NCI-H2081 treated with DMSO at 0.1 percent for 48 hours (cell line): ENCODE measurements at places on chromosomes 3 and 15.

DNA sequence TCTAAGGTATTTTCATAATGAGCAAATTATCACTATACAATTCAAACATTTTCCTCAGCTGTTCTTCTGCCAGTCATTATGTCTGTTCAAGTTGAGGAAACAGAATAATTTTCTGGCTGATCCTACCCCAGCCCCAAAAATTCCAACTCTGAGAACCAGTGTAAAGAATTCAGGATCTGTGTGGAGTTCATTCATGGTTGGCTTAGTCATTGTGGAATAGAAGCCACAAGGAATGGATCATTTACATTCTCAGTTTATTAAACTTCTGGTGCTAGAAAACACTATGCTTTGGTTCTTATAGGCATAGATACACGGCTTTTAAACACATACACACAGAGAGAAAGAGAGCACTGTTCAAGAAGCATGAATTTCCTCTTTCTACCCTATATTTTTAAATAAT lies 134.6 kb downstream of the CMSS1 start:
- DNase-seq = no peak

- no peak for DNase-seq
Measured at GRCh38 chr15:88606070-88606794, 14.9 kb upstream of the AEN start.

DNA sequence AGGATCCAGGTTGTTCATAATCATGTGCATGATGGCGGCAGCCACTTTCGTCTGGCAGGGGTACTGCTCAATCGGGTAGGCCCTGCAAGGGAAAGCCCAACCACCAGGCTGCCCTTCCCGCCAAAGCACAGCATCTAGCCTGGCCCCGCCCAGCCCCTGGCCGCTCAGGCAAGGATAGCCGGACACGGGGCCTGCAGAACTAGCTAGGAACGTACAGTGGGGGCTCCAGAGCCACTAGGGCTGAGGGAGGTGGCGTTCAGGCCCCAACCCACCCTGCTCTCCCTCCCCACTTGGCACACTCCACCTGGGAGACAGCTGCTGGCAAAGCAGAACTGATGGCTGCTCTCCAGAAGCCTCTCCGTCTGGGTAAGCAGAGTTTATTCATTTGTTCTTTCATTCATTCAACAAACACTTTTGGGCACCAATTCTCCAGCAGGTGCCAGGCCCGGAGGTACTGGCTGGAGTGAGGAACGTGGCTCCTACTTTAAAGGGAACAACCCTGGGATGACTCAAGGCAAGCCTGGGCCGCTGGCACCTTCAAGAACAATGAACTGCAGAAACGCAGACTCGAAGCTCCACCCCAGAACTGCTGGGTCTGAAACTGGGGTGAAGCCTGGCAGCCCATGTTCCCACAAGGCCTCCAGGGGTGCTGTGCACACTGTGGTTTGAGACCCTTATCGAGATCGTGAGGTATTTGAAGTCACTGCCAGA lies 7.8 kb downstream of the UROC1 start:
- no peak for DNase-seq

- no peak for DNase-seq
Measured at GRCh38 chr3:47871389-47871788, 68.5 kb downstream of the DHX30 start.

- DNase-seq = no peak
Measured at GRCh38 chr3:94175677-94176076, 112.8 kb downstream of the NSUN3 start.

DNA sequence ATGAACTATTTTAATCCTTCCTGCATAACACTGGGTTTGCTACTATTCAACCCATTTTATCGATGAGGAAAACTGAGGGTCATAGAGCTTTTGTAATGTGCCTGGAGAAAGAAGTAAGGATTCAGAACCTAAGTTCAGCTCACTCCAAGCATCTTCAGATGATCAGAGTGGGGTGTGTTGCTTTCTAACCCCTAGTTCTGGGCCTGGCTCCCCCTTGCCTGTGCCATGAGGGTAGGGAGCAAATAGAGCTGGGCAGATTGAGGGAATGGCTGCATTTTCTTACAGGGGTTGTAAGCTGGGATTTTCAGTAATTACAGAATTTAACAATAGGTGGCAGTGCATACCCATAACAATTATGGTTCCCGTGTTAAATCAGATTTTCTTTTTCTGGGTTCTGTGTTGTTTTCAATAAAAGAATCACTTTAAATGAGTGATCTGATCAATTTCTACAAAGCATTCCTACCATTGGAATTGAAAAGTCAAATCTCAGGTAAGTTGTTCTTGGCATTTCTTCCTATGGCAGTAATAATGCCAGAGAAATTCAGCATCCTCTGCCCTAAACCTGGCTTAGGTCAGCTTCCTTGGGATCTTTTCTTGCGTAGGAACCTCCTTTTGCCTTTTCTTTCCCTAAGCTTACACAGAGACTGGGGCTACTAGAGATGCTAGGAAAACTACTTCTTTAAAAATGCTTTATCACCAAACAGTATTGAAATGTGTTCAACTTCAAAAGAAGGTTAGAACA lies 103.8 kb upstream of the IL12A start:
- no peak for DNase-seq

DNA sequence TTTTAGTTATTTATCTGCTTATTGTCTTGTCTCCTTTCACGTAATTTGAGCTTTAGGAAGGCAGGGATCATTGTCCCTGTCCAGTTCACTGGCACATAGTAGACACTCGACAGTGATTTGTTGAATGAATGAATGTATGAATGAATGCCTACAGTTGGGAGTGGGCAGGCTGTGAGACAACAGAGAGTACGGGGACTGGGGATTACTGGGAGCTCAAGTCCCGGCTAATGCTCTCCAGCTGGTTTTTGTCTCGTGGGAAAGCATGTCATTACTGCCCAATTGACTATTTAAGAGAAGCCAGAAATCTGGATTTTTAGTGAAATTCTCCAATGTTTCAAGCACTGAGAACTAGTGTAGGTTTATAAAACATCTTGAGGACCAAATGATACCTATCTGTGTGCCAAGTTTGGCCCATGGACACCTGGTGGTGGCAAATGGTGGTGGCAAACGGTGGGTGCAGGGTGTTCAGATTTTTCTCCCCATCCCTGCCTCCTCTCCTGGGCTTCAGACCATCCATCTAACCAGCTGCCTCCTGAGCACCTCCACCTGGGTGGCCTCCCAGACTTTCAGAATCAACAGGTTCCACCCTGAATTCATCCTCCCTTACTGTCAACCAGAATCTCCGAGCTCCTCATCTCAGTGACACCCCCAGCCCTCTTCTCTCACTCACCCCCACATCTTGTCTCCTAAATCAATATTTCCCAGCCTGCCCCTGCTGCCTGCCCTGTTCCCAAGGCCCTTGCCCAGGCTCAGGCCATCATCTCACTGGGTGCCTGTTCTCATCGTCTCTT lies 36.2 kb upstream of the TRH start:
- no peak for DNase-seq

DNA sequence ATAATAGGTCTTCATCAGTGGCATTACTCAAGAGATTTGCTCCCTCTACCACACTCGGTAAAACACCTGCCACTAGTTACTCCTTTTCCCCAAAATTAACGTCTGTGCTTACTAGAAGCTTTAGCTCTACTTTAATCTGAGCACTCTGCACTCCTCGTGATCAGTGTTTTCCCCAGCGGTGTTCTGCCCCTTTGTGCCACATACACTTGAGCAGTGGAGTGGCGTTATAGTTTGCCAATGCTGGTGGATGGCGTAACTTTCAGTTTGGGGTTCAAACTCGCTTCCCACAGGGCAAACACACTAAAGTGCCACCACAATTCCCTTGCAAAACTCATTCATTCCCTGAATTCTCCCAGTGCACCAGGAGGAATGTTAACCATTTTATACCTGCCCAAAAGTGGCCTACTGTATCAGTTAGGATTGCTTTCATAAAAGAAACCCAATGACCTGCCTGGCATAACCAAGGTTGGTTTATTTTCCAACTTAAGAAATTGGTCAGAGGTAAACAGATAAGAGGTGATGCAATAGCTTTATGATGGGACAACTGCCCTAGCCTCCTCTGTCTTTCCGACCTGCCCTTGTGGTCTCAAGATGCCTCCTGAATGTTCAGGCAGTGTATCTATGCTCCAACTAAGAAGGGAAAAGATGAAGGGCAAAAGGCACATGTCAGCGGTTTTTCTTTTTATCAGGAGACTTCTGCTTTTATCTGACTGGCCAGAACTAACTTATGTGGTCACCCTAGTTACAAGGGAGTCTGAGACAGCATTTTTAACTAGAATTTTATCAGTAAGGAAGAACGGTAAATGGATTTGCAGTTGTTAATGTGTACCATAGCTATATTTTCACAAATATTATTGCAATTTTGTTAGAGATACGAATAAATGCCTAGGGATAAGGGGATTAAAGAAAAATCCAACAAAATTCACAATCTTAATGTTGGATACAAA lies 83.9 kb downstream of the FSIP1 start:
- no peak for DNase-seq

- no peak for DNase-seq
Measured at GRCh38 chr3:71355862-71356261, 227.7 kb downstream of the FOXP1 start.

DNA sequence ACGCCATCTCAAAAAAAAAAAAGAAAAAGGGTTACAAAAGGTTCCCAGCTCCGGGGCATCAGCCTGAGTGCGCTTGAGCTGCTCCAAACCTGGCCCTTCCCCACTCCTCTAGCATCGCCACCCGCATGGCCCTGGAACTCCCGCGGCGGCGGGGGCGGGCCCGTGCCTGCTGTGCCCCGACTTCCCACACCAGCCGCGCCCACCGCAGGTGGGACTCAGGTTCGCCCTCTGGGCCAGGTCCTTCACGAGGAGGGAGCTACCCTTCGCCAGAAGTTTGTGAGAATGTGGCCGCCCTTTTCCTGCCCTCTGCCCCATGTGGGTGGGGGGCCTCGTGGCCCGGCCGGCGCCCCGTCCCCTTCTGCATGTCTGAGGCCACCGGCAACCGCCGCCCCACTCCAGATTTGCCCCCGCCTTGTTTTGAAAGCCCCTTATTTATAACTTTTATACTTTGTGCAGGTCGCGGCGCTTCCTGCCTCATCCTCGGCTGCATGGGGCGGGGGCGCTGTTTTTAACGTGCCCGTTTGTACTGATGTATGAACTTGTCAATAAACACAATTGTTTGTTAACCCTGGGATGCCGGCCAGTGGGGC lies 507 bp upstream of the JMJD7 start:
- DNase-seq = no peak

DNA sequence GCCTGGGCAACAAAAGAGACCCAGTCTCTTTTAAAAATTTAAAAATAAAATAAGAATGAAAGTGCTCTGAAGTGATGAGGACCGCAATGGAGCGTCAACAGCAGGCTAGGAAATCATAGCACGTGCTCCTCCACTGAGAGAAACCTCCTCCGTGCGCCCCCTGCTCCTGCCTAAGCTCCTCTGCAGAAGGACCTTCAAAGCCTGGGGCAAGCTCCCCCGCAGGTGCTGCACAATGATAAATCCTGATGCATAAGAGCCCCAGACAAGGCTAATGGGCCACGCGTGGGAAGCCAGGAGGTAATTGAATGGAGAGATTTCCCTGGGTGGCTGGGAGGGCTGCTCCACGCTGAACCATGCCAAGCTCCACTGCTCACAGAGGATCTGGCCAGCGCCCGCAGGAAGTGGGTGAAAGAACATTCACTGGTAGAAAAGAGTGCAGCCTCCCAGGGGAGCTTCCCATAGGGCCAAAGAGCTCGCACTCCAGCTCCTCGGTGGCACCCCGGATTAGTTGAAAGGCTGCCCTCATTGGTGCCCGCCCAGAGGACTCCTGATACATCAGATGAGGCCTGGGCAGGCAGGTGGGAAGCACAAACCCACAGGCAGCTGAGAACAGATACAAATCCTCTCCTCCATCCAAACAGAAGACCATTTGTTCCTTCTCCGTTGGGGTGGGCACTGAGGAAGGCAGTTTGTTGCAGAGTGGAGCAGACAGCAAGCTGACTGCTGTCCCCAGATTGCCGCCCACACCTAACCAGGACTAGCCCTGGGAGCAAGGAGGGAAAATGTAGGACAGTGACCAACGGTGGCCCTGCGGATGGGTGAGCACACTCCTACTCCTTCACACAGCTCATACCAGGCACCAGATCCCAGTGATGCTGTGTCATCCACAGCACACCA lies 52.5 kb downstream of the CPN2 start:
- no peak for DNase-seq

- no peak for DNase-seq
Measured at GRCh38 chr3:138046085-138046484, 36.1 kb downstream of the CLDN18 start.

- DNase-seq = no peak
Measured at GRCh38 chr3:114378760-114379159, 84.9 kb downstream of the TIGIT start.

DNA sequence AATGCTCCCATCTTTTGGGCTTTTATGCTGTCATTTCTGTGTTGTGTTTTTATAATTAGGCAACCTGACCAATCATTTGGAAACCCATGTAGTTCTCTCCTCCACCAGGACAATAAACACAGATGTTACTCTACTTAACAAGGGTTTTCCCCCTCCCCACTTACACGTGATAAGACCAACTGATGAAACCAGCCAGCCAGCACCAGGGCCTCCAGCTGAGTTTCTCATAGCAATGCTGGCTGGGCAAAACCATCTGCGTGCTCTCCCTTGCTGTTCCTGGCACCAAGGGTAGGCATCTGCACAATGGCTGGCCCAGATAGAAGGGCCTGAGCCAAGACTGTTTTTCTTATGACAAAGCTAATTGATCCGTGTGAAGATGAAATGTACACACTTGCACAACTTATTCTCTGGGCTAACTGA lies 310.4 kb downstream of the PLCL2 start:
- peak; percentile 63 for DNase-seq

DNA sequence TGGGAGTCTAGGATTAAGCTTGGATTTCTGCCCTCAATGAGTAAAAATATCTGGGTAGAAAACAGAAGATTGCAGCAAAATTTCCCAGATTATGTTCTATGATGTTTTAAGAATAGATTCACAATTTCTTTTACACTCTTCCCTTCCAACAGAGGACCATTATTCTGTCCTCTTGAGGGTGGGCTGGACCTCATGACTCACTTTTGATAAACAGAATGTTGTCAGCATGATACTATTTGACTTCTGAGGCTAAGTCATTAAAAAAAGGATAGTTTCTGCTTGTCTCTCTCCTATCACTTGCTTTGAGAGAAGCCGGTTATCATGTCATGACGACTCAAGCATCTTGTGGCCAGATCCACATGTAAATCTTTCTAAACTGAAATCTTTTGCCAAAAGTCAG lies 396.2 kb upstream of the CDIN1 start:
- DNase-seq = no peak

DNA sequence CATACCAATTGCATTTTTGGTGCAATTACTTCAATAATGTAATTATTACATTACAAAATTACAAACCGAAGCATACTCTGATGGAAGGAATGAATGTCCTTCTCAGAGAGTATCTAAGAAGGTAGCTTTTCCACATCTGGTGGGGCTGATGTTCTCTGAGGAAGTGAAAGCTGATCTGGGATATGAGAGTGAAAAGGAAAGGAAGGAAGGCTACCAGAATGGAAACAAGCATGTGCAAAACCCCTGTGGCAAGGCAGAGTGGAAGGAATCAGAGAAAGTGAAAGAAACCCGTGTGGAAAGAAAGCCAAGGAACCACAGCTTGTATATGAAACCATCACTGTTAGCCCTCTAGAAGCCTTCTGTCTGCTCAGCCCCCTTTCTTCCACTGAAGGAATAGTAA lies 35.3 kb upstream of the GOLGA8A start:
- DNase-seq = no peak
